ENCODE measurements at places on chromosomes 7 and 10.
A peak's percentile ranks its signal among the peaks of the same experiment; 100 is the strongest.

- DNase-seq, result no peak
These were observed 65.0 kb upstream of the RAB18 start for GRCh38 chr10:27439101-27439500.

GRCh38 chr7:147997636-147998035, 592.9 kb upstream of the C7orf33 start:
- DNase-seq, result no peak

- DNase-seq, result no peak
These were observed 51.9 kb downstream of the EPC1 start for GRCh38 chr10:32295027-32295426.

GRCh38 chr7:157863906-157864810, 527.4 kb downstream of the DNAJB6 start:
- no peak for DNase-seq

DNA sequence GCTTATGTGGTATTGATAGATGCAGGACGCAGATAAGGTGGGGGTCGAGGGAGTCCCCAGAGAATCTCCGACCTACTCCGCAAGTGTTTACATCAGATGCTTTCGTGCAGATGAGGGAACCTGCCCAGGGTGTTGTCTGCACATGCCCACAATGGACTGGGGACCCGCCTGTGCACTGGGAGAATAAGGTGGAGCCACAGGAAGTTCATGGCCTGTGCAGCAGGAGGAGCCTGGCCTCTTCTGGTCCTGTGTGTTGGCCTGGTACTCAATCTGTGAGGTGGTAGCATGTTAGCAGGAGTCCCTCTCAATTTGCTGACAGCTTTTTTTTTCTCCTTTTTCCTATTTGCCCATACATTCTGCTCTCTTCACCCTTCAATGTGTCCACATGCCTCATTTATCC, 54.1 kb upstream of the AKR1C1 start:
- DNase-seq, result no peak

DNA sequence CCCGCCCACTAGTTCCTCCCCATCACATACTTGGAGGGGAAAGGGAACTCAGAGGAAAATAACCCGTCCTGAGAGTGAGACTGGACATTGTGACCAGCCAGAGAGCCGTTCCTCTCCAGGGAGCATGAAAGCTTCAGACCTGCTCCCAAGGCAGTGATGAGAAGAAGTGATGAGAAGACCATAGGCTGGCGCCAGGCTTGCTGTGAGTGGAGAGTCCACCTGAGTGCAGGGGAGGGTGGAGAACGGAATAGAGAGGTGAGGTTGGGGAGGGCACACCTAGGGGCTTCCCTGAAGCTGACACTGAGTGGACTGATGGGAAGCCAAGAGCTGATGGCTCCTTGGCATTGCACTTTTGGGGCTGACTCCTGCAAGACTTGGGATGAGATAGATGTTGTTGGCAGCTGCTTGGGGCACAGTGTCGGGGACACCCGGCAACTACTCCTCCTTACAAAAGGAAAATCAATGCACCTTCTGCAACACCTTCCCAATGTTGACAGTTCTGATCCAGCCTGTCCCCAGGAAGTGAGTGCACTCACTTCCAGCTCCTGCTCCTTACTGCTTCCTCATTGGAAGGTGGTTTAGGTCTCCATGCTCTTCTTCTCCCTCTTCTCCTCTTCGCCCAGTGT, 79.4 kb downstream of the EMX2 start:
- DNase-seq, result no peak

DNA sequence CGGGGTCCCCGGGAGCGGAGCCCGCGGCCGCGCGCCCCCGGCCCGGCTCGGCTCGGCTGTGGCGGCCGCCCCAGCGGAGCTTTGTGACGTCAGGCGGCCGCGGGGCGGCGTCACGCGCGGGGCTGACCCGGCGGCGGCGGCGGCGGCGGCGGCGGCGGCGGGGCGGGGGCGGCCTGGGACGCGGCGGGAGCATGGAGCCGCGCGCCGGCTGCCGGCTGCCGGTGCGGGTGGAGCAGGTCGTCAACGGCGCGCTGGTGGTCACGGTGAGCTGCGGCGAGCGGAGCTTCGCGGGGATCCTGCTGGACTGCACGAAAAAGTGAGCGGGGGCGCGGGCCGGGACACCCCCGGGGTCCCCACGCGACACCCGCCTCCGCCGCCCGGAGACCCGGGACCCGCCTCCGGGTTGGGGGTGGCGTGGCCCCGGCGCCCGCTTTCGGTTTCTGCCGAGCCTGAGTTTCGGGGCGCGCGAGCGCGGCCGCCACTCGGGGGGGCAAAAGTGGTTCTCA, at the start of gene PWWP2B:
Gene PWWP2B (plus strand): TSS at position 165 of the 506 bp plus-strand sequence. CDS start 27 bp downstream, at position 192.
- peak; percentile 73 for DNase-seq

- no peak for DNase-seq
These were observed 116.8 kb downstream of the LHPP start for GRCh38 chr10:124578231-124579010.

DNA sequence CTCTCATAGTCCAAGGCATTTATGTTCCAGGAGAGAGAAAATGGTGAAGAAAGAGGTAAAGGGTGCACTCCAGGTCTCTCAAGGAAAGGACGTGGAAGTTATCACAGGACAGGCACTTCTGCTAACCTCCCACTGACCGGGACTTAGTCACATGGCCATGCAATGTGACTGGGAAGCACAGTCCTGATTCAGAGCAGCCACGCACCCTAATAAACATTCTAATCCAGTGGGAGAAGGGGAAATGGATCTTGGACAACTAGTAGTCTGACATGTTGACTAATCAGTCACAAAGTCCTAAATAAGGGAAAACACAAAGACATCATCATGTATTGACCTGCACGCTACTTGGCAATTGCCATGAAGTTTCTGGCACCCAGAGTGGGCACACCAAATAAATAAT, 417.5 kb upstream of the ZMIZ1 start:
- DNase-seq, result no peak

DNA sequence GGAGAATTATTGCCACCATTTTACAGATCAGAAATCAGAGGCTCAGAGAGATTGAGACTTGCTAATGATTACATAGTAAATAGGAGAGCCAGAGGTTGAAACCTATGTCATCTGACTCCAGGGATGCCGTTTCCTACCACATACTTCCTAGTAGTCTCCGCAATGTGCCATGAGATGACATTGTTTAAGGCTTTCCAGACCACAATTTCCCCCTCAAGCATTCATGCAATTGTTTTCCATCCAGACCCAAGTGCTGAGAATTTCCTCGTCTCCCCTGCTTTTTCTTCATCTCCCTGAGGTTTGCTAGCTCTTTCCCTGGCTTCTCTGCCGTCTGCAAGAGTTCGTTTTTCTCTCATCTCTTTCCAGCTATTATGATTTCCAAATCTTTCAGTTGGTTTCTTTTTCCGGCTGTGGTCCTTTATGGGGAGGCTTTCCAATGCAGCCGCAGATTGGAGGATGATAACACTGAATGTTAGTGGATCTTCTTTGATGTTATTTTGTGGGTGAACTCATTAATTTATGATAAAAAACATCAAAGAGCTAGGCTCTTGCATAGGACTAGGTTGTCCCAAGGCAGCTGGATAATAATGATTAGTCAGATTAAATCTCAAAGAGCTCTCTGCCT, 6.9 kb upstream of the GOLGA7B start:
- no peak for DNase-seq

GRCh38 chr10:6217611-6218010, 14.9 kb downstream of the PFKFB3 start:
- no peak for DNase-seq

DNA sequence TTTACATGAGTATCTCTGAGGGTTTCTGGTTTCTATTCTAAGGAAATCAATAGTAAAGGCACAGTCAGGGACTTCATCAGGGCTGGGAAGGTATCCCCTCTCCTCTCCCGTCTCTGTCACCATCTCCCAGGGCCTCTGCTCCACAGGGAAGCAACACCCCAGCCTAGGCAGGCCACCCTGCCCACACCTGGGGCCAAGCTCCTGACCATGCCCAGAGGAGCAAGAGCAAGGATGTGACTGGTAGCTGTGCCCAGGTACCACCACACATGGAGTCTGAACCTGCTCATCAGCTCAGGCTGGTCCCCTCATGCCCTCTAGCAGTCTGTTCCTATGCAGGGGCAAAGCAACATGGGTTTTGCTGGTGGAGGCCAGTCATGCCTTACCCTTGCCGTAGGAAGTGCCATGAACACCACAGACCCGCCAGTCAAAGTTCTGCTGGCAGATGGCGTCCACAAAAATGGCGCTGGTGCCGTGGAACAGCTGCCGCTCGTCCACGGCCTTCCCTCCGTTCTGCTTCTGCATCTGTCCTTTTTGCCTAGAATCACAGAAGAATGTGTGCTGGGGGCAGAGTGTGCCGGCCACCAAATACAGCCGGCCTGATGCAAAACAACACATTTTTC, 36.8 kb downstream of the PARP12 start:
- no peak for DNase-seq

GRCh38 chr10:76350583-76350982, 919.2 kb downstream of the LRMDA start:
- DNase-seq, result no peak

- DNase-seq, result no peak
These were observed 83.9 kb upstream of the ITGB1 start for GRCh38 chr10:33041783-33042437.

- DNase-seq, result no peak
These were observed 119.3 kb downstream of the WDFY4 start for GRCh38 chr10:48803801-48804584.

- no peak for DNase-seq
These were observed 28.6 kb downstream of the ORC5 start for GRCh38 chr7:104179178-104179577.

DNA sequence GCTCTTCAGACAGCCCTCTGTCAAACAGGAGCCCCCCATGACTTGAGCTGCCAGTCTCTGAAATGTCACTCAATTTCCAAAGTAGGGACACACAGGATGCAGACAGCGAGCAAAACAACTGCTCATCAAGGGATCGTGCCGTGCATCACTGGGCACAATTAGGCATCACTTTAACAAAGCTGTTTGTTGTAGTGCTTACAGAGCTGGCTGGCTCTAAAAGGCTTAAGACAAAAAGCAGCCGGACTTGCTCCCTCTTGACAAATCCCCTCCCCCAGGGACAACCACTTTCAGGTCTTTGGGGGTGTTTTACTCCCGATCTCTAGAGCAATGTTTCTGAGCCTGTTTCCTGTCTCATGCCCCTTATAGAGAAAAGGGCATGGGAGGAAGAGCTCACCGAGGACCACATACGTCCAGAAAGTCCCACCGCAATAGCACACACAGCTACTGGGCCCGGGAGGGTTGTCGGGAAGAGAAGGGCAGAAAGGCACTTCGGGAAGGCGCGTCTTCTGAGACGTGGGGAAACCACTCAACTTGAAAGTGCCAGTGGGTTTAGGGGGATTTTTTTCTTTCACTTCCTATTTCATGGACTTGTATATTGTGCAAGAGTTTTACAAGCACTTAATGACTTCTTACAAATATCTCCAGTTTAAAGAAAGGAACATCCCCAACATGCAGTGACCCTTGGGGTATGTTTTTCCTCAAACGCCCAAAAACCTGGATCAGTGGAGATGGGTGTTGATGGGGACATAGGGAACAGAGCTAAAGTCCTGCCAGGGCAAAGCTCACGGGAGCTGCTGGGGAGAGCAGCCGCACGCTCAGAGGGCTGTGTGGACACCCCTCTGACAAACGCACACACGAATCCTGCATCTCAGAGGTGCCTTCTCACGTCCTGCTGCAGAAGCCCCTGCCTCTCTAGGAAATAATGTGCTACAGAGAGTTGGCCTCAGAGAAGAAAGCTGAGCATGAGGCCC, 27.1 kb downstream of the LRRC20 start:
- peak; percentile 37 for DNase-seq
